ENCODE measurements at places on chromosomes 5 and 9.
A peak's percentile ranks its signal among the peaks of the same experiment; 100 is the strongest.

DNA sequence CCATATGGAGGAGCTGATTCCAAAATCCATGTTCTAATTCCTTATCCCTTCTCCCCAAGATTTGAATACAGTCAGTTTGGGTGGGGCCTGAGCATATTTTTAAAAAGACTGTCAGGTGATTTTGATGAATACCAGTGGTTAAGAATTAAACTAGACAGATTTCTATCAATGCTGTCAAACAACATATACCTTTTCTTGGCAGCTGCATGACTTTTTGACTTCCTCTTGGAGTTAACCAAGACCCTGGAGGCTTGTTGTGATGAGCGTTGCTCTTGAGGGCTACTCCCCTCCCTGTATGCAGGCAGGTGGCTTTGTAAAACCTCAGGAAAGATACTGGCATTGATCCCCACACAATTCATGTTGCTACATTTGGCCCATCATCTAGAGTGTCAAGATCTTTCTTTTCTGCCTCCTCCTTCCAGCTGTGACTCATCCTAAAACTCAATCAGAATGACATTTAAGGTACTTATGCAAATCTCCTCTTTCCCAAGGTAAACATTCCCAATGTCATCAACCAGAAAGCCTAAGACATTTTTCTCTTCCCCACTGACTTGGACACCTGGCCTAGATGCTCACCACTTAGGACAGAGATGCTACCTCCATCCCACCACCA is 61.7 kb downstream of the PPP2R2B start:
- no peak for DNase-seq

DNA sequence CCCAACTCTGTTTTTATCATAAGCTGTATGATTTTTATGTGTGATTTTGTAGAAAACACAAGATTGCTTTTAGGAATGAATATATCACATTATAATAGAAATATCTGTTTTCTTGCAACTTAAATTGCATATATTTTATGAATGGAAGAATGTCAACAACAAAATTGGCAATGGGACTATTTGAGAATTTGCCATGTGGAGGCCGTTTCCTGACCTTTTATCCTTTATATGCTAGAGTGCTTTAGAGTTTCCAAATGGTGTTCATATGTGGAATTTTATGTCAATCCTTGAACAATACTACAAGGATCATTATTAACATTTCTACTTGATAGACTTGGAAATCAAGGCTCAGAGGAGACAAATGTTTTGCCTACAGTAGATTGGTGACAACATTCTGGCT is 34.2 kb downstream of the ITGA1 start:
- DNase-seq: no peak

DNA sequence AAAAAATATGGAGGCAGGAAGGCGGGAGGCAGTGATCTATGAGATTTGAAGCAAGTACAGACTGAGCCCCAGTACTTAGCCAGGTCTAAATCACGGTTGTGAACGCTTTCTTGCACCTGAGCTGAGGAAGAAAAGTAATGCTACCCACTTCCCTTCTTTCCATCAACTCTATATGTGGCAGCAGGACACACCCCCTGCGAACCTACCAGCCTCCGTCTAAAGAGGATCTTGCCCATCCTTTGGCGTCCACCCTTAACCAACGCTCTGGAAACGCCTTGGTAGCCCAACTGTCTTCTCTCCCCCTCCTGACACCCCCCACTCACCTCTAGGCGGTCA is 545 bp downstream of the HMGCS1 start:
- no peak for DNase-seq

GRCh38 chr5:150609843-150610584 is 30.4 kb upstream of the SYNPO start:
- no peak for DNase-seq

DNA sequence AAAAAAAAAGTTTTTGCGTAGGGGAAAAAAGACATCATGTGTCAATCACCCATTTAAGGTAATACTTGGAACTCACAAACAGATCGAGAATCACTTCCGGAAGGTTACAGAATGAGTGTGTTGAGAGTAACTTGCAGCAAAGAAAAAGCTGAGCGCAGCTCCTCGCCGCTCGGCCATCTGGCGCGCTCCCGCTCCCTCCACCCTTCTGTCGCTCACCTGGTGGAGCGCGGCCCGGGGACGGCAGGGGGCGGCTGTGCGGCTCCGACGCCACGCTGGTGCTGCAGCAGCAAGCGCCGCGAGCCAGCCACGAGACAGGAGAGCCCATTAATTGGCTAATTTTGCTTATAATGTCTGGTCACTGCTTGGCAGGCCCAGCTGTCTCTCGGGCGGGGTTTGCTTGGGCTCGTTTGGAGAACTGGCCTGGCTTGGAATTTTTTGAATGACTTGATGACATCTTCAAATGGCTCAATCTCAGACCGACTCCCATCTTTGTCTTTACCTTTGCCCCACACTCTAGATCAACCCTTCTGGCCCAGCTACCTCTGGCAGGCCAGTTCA is 601.8 kb downstream of the CCDC171 start:
- DNase-seq: peak; percentile 39

DNA sequence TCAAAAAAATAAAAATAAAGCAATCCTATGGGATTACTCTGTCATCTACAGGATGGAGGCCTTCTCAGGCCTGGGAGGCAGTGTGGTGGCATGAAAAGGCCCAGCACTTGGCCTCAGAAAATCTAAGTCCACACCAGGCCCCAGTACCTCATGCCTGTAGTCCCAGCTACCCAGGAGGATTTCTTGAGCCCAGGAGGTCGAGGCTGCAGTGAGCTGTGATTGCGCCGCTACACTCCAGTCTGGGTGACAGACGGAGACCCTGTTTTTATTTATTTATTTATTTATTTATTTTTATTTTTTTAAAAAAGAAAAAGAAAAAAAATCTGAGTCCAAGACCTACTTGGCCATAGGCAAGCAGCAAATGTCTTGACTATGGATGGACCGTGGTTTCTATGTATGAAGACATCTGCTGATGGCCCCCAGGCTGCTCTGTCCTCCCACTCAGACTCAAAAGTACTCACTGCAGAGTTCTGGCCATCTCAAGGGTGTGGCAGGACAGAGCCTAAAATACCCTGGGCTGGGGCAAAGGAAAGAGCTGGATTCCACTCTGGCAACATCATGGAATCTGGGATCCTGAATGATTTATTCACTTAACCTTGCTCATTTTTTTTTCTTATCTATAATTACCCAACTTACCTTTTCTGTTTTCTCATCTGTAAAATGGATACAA is 55.0 kb downstream of the ARHGEF37 start:
- no peak for DNase-seq

DNA sequence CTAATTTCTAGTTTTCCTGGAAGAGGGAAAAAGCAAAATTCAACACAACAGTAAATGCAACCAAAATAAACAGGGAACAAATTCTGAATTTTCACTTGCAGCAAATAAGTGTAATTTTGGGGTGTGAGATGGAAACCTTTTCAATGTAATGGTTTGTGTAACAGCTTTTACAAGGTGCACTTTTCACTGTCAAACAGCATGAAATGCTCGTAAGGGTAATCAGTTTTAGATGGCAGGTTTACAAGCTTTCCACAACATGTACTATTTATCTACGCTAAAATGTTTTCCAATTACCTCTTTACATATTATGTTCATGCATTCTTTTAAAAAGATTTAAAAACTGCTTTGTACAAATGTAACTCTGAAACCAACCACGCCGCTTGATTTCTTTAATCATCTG is 115.3 kb downstream of the RFX3 start:
- DNase-seq: no peak

DNA sequence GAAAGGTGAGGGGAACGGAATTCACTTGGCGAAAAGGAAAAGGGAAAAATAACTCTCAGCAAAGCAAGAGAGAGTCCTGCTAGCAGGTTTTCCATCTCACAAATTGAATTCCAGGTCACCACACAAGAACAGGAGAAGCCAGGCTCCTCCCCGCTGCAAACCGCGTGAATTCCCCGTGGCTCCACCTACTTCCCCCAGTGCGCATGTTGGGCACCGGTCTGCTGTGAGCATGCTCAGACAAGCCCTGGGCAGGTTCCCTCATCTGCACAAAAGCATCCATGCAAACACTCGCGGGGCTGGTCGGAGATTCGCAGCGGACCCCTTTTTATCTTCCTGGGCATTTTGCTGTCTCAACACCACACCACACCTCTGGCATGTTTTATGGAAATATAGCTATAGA is 58.5 kb upstream of the S1PR3 start:
- no peak for DNase-seq

DNA sequence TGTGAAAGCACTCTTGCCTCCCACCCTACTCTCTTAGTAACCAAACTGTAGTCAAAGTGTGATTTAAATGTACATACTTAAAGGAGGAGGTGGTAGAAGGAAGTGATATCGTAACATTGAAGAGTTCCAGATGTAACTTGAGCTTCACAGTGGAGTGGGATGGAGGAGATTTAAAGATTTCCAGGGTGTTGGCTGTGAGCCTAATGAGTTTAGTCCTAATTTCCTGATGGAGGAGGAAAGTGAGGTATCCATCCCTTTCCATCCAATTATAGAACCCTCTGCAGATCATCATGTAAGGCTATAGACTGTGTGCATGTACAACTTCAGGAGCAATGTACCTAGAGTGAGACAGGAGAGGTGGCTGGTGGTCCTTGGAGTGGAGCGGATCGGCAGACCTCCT is 1163.9 kb upstream of the SEMA6A start:
- DNase-seq: no peak

- no peak for DNase-seq
Observed at GRCh38 chr9:119689879-119690278, 320.6 kb upstream of the BRINP1 start.

DNA sequence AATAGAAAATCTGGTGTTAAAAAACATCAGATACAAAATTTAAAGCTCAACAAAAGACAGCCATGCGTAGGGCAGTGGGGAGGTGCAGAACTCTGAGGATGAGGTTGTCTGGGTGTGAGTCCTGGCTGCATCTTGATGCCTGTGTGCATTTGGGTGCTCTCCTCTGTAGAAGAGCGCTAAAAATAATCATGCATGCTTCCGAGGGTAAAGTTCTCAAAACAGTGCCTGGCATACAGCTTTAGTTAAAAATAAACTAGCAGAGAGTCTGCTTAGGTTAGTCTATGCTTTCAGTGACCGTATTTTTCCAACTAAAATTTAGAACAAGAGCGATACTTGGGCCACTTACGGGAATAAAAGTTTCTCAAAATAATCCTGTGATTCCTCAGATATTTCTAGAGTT is 55.5 kb upstream of the SPATA31C2 start:
- DNase-seq: no peak

DNA sequence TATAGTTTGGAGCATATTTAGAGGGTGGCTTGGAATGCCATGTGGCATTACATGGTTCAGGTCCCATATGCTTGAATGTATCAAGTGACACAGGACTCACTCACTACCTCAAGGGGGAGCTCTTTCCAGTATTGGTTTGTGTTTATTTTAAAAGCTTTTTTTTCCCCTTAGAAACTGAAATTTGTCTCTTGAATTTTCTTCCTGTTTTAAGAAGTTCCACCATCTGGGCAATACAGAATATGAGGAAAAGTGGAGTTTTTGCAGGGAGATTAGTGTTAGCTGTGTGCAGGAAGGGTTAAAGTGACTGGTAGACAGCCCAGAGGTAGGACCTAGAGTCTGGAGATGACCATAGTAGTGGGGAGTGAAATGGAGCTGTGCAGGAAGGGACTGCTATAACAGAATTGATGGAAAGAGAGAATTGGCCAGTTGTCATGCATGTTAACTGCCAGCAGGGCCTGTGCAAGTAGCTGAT is 36.6 kb downstream of the CTNNA1 start:
- peak; percentile 32 for DNase-seq

DNA sequence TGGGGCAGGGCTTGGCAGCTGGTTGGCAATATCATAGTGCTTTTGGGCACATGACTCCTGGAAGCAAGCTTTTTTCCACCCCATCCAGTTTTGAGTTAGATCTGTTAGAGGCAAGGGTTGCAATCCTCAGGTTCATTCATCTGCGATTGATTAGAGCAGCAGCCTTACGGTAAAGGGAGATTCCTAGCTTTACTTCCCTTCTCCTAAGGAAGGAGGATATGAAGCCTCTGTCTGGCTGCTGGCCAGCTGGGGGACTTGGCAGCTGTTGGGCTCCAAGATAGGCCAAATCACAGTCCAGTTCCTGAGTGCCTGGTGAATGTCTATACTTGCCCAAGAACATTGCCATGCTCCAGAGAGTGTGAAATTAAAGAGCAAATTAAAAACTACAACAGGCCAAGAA is 113.4 kb upstream of the CCNH start:
- no peak for DNase-seq

GRCh38 chr9:99436616-99437015 is 214.5 kb downstream of the SEC61B start:
- DNase-seq: peak; percentile 33

GRCh38 chr9:117411547-117411946 is 3.3 kb downstream of the ASTN2 start:
- no peak for DNase-seq

- DNase-seq: no peak
Observed at GRCh38 chr5:126482591-126482990, 59.4 kb downstream of the GRAMD2B start.

- peak; percentile 52 for DNase-seq
Observed at GRCh38 chr5:115423051-115423450, 121.5 kb downstream of the FEM1C start.

DNA sequence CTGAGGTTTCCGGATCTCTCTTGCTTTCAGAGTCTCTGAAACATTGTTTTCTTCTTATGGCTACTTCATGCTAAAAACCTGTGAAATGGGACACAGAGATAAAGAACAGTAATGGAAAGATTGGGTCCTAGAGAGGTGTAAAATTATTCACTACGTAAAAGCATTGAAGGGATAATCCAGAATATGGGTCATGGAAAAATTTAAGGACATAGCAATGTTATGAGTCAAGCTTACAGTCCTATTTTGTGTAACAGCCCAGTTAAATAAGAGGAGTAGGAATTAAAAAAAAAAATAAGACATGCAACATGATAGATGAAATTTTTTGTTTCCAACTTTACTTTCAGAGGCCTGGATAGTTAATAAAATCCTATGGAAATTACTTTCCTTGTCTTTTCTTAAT is 61.9 kb upstream of the ELL2 start:
- DNase-seq: peak; percentile 75

GRCh38 chr9:124629600-124629999 is 122.4 kb upstream of the NR5A1 start:
- DNase-seq: peak; percentile 58

DNA sequence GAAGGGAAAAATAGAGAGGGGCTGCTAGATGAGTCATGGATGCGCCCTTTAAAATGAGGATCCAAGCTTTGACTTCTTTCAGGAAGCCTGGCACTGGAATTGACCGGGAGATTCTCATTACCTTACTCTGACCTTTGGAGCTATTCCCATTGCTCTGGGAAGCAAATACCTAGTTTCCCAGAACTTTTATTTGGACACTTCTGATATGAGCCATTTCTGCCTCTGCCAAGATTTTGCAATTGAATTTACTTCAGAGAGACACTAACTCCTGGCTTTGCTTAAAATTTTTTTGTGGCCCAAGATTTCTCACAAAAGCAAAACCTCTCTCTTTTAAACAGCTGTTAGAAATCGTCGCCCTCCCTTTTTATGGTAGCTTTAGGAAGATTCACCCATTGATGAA is 15.7 kb upstream of the AGXT2 start:
- DNase-seq: no peak

GRCh38 chr5:14479143-14479696 is 102.4 kb upstream of the OTULINL start:
- DNase-seq: no peak

- no peak for DNase-seq
Observed at GRCh38 chr5:72540759-72541438, 33.7 kb upstream of the ZNF366 start.

All from fibroblast of skin of abdomen (primary cell).